Stimulated activated CD4-positive, alpha-beta T cell treated with anti-CD3 and anti-CD28 coated beads, Interleukin-1b, Interleukin-23, amount 100 ng/mL, for 1 hour (primary cell): ENCODE measurements at places on chromosomes 4 and X.

DNA sequence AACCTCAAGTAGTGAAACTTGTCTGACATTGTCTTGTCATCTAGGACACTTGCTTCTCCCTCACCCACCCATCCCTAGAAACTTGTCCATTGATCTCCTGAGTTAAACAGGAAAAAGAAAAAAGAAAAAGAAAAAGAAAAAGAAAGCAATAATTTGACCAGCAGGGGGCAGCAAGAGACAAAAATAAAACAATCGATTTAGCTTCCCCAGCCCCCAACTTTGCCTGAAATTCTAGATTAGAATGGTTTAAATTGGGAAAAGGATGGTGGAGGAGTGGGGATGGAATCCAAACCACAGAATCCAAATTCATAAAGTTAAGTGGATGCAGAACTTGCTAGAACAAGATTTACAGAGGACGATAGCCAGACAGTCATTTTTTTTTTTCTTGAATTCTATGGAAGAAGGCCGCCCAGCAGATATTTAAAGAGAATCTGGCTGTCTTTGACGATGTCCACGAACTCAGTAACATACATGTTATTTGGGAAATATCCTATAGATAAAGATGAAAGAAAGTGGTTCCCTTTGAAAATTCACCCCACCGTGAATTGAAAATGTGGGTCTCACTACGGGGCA, 282.9 kb downstream of the USP46 start:
- DNase-seq, result no peak

- DNase-seq, result no peak
These were observed 129.0 kb downstream of the ANXA5 start for GRCh38 chr4:121567748-121568147.

GRCh38 chr4:105181259-105181658, 34.6 kb downstream of the TET2 start:
- DNase-seq, result no peak

- no peak for DNase-seq
These were observed 78.3 kb upstream of the SLC4A4 start for GRCh38 chr4:71260544-71260943.

DNA sequence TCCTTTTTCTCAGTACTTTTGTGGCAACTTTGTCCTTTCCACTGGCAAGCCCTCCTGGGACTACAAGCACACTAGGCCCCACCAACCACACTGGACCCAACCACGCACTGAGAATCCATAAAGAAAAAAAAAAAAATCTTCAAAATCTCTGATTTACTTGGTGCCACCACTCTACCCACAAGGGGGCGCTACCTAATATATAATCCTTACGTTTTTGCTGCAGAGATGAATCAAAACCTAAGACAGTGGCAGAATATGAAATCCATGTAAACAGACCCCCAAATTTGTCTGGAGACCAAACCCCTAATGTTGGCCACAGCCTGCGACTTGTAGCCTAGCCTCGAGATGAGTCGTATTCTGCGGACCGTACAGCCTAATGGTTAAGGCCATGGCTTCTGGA, 63.5 kb upstream of the ARHGAP36 start:
- no peak for DNase-seq

DNA sequence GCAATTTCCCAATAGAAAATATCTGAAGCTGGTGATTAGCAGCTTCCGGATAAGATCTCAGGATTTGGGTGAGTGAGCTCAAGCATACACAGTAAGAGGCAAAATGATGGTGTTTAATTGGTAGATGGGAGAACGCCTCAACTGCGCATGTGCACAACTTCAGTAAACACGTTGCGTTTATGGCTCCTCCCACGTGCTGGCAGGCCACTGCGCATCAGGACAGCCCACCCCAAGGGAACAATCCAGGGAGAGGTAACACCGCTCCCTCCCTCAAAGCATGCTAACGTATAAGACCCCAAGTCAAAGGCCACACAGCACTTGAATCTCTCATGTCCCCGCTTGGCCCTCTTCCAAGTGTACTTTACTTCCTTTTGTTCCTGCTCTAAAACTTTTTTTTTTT, 10.3 kb upstream of the CENPU start:
- no peak for DNase-seq

DNA sequence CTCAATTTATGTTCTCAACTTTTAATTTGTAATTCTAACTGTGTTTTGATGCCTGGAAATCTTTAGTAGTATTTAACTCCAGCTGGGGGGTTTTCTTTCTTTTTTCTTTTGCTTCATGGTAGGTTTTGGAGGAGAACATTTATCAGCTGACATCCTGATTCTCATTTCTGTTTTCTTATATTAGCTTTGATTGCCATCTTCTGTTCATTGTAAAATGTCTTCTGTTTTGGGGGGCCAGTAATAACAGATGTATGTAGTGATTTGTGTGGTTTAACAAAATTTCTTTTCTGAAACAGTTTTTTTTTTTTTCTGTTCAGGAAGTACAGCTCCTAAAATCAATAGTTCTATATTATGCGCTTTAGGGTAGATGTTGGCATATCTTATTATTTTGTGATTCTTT, 182.2 kb downstream of the GABRB1 start:
- no peak for DNase-seq

GRCh38 chr4:16844816-16845586, 53.4 kb downstream of the LDB2 start:
- no peak for DNase-seq

DNA sequence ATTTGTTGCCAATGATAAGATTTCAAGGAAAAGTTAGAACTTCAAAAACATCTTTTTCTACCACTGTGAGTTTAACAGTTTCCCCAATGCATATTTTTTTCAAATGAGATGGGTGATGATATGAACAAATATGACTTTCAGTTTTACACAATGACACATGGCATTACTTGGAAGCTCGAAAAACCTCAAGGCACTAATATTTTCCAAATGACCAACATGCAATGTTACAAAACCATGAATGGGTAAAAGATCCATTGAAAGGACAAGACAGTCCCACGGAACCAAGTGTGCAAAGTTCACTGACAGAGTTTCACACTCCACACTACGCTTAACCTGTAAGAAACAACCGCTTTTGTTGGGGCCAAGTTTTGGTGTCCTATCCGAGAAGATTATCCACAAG, 84.5 kb downstream of the CD99L2 start:
- no peak for DNase-seq

GRCh38 chr4:80585542-80585941, 250.0 kb downstream of the CFAP299 start:
- no peak for DNase-seq

- DNase-seq, result no peak
These were observed 30.8 kb upstream of the ANXA3 start for GRCh38 chr4:78520808-78521226.

DNA sequence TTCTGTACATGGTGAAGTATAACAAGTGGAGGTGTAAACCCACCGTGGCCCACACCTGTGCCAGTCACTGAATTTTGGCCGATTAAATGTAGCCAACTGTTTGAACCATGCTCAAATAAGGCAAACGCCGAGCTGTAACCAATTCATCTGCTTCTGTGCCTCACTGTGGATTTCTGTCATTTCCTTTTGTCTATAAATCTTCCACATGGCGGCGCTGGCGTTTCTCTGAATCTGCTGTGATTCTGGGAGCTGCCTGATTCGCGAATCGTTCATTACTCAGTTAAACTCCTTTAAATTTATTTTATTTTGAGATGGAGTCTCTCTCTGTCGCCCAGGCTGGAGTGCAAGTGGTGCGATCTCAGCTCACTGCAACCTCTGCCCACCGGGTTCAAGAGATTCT, 19.2 kb downstream of the SUPT20HL2 start:
- DNase-seq, result no peak
